HFF-Myc (cell line): ENCODE measurements at places on chromosomes 2 and 18.

DNA sequence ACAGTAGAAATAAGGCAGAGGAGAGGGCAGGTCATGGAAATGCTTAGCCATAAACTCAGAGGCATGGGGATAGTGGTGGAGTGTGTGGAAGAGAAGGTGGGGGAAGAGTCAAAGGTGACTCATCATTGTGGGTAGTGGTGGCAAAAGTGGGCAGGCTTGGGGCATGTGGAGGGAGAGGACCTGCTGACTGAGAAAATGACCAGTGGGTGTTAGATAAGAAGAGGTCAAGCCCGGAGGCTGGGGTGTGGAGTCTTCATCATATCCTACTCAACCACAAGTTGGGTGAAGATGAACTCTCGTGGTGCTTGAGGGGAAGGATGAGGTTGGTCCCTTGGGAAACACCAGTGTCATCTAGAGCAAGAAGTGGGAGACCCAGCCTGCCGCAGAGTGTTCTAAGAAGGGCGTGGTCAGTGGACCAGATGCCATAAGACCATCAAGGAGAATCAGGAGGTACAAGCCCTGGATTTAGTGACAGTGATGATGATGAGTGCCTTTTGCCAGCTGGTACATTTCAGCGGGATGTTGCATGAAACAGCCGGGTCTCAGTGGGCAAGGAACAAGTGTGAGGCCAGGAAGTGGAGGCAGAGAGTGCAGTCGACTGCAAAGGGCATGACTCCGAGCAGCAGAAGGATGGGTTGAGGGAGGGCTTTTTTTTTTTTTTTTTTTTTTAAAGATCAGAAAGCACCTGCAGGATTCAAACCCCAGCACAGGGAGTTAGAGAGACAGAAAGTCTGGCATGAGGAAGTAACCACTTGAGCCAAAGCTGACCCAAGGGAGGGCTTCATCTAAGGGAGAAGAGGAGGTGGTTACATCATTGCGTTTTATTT is 122.6 kb upstream of the SPRED2 start:
- no peak for DNase-seq

- peak; percentile 15 for DNase-seq
Observed at GRCh38 chr2:30763151-30763660, 44.0 kb downstream of the CAPN13 start.

DNA sequence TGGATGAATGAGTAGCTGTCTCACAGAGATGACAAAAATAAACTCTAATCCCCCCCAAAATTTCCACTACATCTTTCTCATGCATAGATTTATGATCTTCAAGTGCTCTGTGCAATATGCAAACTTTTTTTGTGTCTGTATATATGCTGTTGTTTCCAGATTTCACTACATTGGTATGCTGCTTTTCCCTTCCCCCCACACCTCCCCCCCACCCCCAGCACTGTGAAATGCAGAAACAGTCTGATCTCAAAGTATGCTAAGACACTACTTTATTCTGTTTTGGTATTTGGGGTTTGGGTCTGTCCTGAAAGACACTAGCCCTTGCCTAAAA is 524 bp upstream of the KLHL14 start:
- DNase-seq: no peak

- no peak for DNase-seq
Observed at GRCh38 chr18:75400366-75400765, 27.1 kb downstream of the SMIM21 start.

GRCh38 chr2:17208511-17208910 is 309.7 kb downstream of the RAD51AP2 start:
- DNase-seq: no peak

GRCh38 chr2:144079803-144080202 is 440.1 kb downstream of the ZEB2 start:
- DNase-seq: no peak

DNA sequence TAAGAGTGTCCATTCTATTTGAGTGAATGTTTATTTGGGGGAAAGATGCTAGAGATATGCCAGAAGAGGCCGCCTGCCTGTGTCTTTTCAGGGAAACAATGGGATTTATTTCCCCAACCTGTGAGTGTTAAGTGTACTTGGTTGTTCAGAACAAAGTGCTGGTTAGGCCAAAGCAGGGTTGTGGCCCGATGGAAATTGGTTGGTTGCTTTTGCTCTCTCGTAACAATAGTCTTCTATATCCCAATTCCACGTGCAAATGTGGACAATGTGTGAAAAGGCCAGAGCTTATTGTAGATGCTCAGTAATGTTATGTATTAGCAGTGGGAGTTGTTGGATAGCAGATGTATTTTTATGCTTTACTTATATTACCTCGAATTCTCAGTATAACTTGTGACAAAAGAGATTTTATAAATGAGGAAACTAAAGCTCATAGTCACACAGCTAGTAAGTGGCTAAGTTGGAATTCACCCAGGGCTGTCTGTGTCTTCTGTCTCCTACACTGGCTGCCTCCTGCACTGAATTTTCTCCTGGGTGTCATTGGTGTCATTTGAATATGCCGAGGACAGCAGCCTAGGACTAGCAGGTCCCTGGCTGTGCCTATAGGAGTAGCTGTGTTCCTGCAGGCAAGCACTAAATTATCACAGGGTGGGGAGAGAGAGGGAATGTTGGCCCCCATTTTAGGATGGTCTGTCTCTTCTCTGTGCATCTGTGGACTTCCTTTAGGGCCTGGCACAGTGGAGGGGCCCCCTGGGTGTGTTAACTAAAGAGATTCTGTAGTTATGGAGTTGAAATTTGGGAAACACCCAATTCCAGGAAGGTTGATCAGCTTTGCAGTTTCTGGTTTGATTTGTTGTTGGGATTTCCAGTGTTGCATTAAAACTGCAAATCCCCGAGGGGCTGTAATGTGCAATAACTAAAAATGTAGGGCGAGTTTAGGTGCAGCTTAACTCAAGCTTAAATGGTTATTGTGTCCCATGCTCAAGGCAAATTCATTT is 21.6 kb downstream of the GPD2 start:
- DNase-seq: no peak

DNA sequence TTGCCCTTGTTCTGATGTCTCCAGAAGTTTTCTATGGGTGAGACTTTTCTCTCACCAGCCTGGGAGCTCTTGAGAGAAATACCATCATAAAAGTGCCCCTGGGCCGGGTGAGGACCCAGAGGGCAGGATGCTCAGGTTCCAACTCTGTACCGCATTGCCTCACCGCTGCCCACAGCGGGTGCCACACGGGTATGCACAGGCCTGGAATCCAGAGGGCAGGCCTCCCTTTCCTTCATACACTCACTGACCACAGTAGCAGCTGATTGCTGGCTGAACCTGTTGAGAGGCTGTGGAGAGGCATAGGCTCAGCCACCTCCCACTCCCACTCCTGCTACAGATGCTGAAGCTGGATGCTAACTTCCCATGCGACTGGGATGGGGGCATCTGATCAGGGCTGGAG is 293.8 kb downstream of the CYP26B1 start:
- DNase-seq: no peak

DNA sequence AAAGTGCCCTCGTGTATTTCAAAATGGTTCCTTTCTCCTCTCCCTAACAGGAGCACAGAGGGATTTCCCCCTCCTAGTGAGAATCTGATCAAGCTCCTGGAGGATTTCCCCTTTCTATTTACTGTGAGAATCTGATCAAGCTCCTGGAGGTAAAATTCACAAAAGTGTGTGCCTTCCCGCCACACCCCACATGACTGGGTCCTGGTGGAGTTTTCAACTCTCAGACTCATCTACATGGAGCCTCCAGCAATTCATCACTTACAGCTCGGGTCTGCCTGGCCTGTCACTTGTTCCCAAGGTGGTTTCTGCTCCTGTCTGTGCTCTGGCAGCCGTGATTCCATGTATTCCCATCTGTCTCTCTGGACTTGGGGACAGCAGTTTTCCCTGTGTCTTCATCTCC is 590.7 kb downstream of the FBXO15 start:
- no peak for DNase-seq

DNA sequence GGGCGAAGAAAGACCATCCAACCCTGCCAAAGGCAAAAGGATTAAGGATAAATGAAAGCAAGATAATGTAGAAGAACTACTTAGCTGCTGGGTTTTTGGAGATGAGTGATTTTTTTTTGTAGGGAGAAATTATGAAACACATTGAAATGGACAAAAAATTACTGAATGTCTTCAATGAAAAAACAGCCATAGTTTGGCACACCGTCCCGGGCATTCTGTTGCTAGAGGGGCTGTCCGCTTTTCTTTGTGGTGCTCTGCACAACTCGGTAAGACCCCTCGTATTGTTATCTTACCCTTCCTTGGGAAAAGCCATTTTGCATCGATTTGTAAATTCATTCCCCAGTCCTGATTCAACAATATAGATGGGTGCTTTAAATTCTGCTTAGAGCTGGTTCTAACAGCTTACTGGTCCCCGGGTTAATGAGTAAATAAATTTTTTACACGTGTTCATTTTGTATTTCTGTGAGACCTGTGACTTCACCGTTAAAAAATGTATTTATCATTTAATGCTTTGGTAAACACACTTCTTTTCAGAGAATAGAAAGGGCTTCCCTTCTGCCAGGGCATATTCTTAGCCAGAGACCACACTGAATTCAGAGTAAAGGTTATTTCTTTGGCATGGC is 912 bp upstream of the LAPTM4A start:
- DNase-seq: no peak

GRCh38 chr2:32008805-32009515 is 1.8 kb downstream of the MEMO1 start:
- no peak for DNase-seq

- DNase-seq: no peak
Observed at GRCh38 chr2:204749319-204749718, 204.0 kb downstream of the PARD3B start.

DNA sequence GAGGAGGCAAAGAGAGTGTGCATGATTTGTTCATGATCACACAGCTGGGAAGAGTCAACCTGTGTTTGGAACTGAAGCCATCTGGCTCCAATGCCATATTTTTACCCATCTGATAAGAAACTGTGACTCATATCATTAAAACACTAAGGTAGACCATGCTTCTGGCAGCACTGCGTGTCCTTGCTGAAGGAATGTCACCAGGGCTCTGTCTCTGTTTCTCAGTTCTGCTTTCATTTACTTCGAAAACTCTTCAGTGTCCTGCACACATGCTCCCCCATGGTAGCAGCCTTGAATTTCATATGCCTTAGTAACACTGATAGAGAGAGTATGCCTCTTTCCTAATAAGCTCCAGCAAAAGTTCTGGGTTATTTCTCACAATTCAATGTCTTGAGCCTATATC is 830.4 kb downstream of the DCDC2C start:
- no peak for DNase-seq

GRCh38 chr18:69402533-69402989 is 1.9 kb downstream of the DOK6 start:
- DNase-seq: no peak

GRCh38 chr2:45194596-45194995 is 185.3 kb upstream of the SIX2 start:
- no peak for DNase-seq

DNA sequence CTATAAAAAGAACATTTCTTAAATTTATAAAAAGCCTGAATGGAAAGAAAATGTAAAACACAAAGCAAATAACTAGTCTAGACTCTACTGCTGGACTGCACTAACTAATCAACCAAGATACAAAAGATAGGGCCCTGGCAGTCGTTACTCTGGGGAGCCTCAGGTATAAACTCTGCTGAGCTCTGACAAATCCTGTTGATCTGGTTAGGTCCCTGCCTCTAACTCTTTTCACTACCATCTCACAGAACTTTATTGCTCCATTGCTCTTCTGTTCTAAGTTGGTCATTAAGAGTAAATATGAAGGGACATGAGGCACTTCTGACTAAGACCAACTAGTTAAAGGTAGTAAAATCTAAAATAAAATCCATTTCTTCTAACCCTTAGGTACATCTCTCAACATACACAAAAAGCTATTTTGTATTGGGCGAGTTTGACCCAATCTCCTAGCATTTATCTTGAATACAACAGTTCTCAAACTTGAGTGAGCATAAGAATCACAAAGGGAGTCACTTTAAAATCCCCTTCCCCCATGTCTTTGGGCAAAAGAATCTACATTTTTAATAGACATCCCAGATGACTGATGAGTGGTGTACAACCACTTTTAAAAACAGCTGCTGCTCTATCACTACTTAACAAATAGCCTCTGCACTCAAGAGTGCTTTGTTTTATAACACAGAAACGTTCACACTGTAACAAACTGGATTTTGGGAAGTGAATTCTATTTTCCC is 2.5 kb downstream of the CHN1 start:
- DNase-seq: no peak

DNA sequence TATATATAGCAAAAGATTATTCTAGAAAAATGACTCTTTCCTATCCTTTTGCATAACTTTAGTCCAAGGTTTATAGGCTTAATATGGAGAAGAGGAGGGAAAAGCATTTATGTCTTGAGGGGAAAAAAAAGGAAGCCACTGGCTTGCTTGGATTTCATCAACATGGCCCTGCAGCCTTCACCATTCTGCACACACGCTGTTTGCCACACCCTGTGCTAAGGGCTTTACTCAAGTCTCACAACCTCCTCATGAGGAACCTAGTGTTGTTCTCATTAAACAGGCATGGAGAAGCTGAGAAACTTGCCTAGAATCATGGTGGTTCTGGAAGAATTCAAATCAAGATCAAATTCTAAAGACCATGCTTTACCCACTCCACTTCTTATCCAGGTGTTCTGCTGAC is 117.3 kb upstream of the TTC39C start:
- no peak for DNase-seq

- DNase-seq: no peak
Observed at GRCh38 chr2:235498541-235498940, 4.7 kb downstream of the AGAP1 start.

DNA sequence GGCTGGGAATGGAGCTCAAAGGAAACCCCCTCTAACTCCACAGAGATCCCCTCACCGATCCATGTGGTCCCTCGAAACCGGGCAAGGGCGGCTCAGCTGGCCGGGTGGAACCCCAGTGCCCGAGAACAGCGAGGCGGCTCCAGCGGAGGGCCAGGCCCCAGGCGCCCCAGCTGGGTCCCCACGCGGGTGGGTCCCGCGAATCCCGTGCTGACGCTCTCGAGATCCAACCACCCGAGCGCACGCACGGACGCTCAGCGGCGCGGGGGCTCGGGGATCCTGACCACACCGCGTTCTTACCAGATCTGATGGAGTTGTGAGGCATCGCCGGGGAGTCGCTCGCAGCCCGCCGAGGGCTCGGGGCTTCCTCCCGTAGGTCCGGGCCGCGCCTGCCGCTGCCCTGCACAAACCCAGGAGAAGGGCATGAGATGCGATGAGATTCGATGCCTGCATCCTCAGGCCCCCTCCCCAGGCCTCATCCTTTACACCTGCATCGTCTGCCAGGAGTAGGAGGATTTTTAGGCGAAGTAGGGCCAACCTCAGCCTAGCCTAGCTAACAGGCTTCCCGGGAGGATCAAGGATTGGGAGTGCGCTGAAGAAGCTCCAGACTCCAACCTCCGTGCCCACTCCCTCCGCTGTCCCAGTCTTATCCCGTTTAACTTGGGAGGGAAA is 514 bp downstream of the PAX8 start:
- DNase-seq: no peak

- DNase-seq: no peak
Observed at GRCh38 chr2:9271091-9271490, 64.5 kb downstream of the ASAP2 start.

GRCh38 chr2:199602896-199603717 is 145.4 kb upstream of the SATB2 start:
- no peak for DNase-seq

- DNase-seq: no peak
Observed at GRCh38 chr18:60892441-60892840, 440.8 kb upstream of the CDH20 start.

- no peak for DNase-seq
Observed at GRCh38 chr2:219125886-219126270, 34.7 kb downstream of the NHEJ1 start.
